A172 (cell line): ENCODE measurements at places on chromosomes 7 and 10. TPM values are rescaled to one million over a fixed set of nuclear protein-coding genes. Genes with fewer than 3 reads are reported as not detected.

The SORCS3 gene
- total RNA-seq: not detected in 2 replicates

The SEMA3E gene
- total RNA-seq: 0.29 and 3.6 TPM in 2 replicates

The SYNPO2L gene
- 0.14 TPM in 1 of 2 replicates, not detected in the other for total RNA-seq

The GPR26 gene
- total RNA-seq: not detected in 2 replicates

The NUP42 gene
- 67.8 and 70.4 TPM in 2 replicates for total RNA-seq

The TWIST1 gene
- 15.6 and 20.9 TPM in 2 replicates for total RNA-seq

The SUGCT gene
- total RNA-seq: 3.3 and 4.6 TPM in 2 replicates

The MLXIPL gene
- total RNA-seq: not detected in 2 replicates

The ANKRD61 gene
- total RNA-seq: 1.0 TPM in 1 of 2 replicates, not detected in the other

The MSS51 gene
- 0.07 and 0.60 TPM in 2 replicates for total RNA-seq

The IQUB gene
- 0.22 and 0.46 TPM in 2 replicates for total RNA-seq

The CALN1 gene
- total RNA-seq: not detected in 2 replicates

The CLDN15 gene
- 3.5 and 4.0 TPM in 2 replicates for total RNA-seq

The PILRA gene
- total RNA-seq: not detected in 2 replicates

GRCh38 chr10:52517012-52517411 is 202.9 kb downstream of the DKK1 start:
- DNase-seq: no peak

DNA sequence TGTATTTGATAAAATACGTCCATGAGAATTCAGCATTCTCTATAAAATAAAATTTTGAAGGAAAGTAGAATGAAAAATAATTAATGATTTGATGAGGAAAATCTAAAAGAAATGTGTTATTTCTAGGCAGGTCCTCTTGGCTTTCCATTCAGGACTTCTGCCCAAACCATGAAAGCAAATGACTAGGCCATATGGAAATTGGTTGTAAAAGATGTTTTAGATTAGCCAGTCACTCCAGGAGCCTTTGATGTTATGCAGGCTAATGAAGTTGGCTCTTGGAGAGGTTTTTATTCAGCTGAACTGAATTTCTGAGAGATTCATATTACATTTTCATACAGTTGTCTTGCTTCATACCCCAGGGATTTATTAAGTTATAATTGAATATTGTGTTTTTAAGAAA is 452.8 kb downstream of the SDK1 start:
- DNase-seq: no peak

DNA sequence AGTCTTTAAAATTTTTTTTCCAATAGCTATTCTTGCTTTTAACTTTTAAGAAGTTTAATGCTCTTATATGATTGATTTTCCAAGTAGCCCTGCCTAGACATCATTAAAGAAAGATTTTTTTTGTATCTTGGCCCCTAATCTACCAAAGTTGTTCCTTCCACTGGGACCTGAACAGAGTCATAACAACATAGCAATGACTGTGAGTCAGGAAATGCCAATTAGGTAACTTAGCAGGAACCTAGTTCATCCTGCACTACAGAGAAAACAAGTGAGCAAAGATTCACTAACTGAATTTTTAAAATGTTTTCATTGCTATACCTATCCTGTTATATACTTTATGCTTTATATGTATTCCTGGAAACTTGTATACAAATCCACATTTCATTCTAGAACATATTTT is 284.7 kb downstream of the BICC1 start:
- no peak for DNase-seq

GRCh38 chr7:1458683-1459511 is at the start of gene MICALL2:
TSS of gene MICALL2 (minus strand) at chr7:1459470. CDS start at chr7:1459326, 144 bp downstream.
- peak; percentile 89 for DNase-seq

- no peak for DNase-seq
Observed at GRCh38 chr10:12382157-12382548, 32.8 kb downstream of the CAMK1D start.

GRCh38 chr7:77393261-77393660 is 22.9 kb downstream of the GSAP start:
- peak; percentile 40 for DNase-seq

DNA sequence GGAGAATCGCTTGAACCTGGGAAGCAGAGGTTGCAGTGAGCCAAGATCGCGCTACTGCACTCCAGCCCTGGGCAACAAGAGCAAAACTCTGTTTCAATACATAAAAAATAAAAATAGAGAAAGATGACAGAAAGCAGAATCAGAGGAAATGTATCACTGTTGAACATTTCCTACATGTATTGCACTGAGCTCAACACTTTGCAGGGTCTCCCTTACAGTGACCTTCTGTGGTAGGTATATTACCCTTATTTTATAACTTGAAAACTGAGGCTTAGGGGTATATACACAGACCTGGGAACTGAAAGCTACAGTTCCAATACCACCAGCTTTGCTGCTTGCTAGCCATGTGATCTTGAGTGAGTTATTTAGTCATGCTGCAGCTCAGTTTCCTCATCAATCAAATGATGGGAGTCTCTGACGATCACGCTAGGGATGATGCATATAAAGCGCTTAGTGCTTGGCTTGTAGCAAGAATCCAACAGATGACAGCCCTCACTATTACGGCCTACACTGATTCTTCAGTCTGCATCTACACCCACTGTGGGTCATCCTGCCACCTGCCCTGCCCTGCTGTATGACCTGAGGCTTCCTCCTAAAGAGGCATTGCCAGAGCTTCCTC is 99.0 kb downstream of the PDE1C start:
- DNase-seq: no peak

DNA sequence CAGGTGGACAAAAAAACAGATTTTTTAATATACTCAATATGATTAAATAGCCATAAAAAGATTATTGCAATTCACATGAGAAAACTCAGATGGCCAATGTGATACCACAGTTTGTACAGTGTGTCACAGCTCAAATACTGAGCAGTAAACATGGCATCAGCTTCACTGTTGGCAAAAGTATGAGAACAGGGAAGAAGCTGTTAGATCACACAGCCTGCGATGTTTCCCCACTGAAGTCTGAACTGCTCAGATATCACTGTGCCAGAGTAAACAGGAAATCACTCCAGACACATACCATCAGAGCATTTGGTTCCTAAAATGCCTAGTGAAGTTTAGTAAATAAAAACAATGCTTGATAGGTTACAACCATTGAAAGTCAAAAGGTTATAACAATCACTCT is 347.8 kb downstream of the ETV1 start:
- DNase-seq: peak; percentile 63

DNA sequence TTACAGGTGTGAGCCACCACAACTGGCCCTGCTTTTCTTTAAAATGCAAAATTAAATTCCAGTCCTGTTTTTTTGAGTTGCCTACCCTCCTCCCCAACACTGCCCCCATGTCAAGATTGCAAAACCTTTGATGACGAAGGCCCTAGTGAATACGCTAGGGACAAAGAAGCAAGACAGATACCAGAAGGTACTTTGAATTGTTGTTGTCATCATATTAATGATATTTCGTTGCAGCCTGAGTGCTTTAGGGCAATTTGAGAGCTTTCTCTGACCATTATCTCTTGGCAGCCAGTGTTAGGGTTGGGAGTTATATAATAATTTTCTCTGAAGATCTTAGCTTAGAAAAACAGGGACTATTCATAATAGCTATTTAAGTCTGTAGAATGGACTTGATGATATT is 7.1 kb downstream of the CCSER2 start:
- no peak for DNase-seq

DNA sequence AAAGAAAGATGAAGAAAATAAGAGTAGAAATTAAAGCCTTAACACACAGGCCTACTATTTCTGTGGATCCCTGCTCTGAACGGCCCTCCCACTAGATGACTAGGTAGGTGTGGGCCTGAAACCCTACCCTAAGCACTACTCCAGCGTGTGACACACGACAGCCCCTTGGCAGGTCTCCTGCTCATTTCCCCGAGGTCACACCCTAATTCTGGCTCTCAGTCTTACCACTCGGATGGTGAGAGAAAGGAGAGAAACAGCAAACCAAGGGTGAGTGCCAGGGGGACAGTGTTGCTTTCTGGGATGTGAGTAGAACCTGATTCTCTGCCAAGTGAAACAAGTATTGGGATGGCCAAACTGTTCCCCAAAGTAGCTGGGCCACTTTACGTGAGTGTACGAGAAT is 12.1 kb downstream of the GALNTL5 start:
- DNase-seq: no peak

GRCh38 chr10:108544500-108545120 is 1378.7 kb downstream of the XPNPEP1 start:
- peak; percentile 82 for DNase-seq

DNA sequence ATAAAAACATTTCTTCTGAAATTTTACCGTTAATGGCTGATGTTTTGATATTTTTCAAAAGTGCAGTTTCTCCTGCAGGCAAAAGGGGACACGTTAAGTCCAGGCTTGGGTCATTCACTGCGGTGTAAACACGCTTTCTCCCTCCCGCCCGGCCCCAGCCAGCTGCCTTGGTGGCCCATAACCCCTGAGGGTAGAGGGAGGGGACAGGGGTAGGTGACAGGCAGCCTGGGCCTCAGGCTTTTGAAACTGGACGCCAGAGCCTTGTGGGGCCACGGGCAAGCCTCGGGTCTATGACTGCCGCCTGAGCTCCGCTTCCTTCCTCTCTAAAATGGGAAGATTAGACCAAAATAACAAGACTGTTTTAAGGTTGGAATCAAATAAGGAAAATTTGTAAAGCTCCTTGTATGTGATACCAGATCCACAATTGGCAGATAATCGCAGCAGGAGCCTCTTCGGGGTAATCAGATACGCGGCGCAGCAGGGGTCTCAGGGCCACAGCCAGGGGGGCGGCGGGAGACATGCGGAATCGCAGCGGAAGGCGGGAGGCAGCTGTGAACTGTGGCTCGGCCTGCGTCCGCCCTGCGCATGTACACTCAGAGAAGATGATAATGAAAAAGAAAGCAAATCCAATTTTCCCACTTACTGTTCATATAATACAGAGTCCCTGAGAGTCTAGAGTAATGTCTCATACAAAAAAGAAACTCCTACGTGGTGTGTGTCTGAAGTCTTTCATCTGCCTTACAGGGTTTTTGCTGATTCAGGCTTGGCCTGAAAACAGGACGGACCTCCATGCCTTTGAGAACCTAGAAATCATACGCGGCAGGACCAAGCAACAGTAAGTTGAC is 138.3 kb downstream of the EGFR start:
- DNase-seq: no peak

DNA sequence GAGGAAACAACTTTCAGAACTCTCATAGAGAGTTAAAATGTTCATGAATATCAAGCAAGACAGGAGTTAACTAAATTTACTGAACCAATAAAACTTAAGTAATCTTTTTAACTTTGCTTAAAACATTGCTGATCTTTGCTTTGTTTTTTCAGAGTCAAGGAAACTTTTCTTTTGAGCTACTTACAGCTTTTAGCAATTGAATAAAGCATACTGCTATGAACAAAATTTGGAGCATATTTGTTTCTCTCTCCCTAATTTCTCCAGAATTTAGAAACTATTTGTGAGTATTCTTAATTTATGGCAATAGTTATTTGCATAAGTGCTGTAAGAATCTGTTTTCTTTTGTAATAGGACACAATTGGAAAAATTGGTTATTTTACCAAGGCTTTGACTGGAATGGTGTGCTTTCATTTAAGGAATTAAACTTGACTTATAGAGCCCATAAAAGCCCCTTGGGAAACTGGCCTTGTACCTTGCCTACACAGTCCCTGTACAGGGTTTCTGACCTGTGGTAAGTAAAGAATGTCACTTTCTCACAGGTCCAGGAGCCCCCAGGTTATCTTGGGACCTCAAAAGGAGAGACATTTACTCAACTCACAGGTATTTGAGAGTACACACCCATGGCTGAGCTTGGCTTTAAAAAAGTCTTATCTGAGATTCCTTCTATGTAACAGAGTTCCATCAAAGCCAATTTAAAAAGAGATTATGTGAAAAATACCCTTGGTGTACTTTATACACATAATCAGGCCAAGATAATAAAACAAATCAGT is 23.3 kb upstream of the KIAA1549 start:
- DNase-seq: no peak

DNA sequence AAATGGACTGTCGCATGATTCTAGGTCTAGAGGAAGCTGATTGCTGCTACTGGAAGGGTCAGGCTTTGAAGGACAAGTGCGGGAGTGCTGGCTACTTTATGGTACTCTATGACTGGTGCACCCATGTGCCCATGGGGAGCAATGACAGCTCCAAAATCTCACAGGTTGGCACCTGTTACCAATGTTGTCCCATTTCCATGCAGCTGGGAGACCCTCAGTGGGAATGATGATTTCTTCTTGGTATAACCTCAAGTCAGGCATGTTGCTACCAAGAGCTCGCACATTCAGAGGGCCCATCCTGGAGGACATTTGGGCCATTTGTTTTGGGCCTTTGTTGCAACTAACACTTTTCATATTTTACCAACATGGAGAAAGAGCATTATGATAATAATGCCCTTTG is 174.4 kb downstream of the PRKCQ start:
- no peak for DNase-seq

DNA sequence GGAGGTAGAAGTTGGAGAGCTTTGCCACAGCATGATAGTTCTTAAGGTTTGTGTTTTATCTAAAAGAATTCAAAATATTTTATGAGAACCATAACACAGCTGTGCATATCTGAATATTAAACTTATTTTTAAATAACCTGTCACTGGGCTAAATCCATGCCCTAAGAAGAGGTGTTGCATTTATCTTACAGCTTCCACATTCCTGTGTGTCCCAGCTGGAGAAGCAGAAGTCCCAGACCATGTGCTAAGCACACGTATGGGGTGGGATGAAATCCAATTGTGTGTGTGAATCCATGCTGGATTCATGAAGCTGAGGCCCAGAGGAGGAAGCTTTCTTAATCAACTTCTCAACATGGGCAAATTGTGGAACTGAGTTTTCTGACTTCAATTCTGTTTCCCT is 121.5 kb downstream of the PKD1L1 start:
- DNase-seq: no peak

- no peak for DNase-seq
Observed at GRCh38 chr10:30817541-30817940, 188.0 kb upstream of the LYZL2 start.

- peak; percentile 23 for DNase-seq
Observed at GRCh38 chr10:76874176-76874575, 763.4 kb downstream of the KCNMA1 start.

DNA sequence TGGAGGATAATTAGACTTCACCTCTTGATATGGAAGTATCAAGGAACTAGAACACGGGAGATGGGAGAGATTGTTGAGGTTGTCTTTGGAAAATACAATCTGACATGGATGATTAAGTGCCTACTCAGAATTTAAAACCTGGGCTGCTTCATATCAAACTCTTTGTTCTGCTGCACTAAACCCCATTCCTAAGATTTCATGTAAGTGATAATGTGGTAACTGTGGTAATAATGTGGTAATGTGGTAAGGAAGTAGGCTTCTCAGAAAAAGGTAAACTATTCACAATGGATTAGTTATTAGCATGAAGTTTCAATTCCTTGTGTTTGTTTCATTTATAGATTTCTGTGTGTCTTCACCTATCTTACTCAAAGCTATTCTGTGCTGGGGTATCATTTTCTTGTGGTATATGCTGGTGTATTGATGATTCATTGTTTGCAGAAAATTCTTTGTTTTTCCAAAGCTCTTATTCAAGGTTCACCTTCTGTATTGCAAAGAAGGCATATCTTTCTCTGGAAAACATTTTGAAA is 129.9 kb upstream of the TAC1 start:
- no peak for DNase-seq

- DNase-seq: peak; percentile 69
Observed at GRCh38 chr7:47449810-47450590, 131.9 kb downstream of the TNS3 start.
